ENCODE measurements at places on chromosomes 13 and 19.

- no peak for DNase-seq
Observed at GRCh38 chr13:27161980-27162379, 9.6 kb downstream of the USP12 start.

- no peak for DNase-seq
Observed at GRCh38 chr13:91185294-91185863, 162.1 kb upstream of the MIR17HG start.

- no peak for DNase-seq
Observed at GRCh38 chr19:24033963-24034342, 53.0 kb upstream of the ZNF254 start.

DNA sequence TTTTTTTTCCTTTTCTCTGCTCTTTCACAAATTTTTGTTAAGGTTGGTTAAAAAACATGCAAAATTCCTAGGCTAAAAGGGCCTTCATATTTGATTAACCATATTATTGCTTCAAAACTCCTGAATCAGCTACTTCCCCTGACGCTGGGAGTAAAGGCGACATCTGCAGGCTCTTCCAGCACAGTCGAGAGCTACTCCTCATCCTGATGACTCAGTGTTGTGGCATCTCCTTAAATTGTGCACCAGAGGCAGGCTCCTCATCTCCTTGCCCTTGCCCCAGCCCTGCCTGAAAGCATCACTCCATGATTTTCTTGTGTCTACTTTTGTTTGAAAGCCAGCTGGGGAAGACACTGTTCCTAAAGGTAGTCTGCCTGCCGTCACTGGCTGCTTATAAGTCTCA lies 24.5 kb upstream of the SOX1 start:
- DNase-seq = no peak

DNA sequence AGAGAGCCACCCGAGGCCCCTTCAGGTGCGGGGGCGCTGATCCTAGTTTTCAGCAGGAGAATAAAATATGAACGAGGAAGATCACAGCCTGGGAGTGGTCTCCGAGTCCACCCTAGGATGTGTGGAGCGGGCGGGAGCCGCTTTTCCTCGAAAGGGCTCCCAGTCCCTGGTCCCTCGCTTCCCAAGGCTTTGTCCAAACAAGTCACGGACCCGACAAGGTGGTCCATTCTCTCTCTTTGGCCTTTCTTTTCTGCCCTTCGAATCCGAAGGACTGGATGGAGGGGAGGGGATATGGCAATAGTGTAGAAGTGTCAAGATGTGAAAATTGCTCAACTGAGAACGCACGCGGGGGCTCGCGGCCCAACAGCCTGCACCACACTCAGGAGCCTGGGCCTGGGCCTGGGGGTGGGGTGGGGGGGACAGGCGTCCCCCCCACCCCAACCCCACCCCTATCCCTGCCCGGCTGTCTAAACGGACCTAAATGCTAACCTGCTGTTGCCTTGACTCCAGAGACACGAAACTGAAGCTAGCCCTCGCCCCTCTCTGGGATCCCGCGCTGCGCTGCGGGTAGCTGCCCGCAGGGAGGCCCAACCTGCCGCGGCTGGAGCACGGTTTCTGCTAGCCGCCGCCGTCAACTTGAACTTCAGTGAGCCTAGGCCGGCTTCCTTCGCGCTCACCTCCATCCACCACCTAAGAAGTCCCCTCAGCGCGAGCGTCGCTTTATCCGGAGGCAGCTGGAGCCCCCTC lies 7.1 kb downstream of the ZIC2 start:
- DNase-seq = no peak
